PC-9 (cell line): ENCODE measurements at places on chromosomes 16 and 17. TPM values are rescaled to one million over a fixed set of nuclear protein-coding genes. Genes with fewer than 3 reads are reported as not detected.

The CENPV gene
- total RNA-seq = 12.6 and 18.1 TPM in 2 replicates

The HBM gene
- not detected in 2 replicates for total RNA-seq

The C17orf50 gene
- total RNA-seq = not detected in 2 replicates

The HOXB7 gene
- total RNA-seq = 28.2 and 34.0 TPM in 2 replicates

The NPIPB4 gene
- 343 and 399 TPM in 2 replicates for total RNA-seq

The PIK3R5 gene
- total RNA-seq = not detected in 2 replicates

The AOC2 gene
- 3.7 TPM in 2 replicates for total RNA-seq

The FBXW10 gene
- 5.3 and 6.1 TPM in 2 replicates for total RNA-seq

The C16orf86 gene
- 0.46 and 1.8 TPM in 2 replicates for total RNA-seq

The ITPRIPL2 gene
- 117 and 142 TPM in 2 replicates for total RNA-seq

The NHLRC4 gene
- not detected in 2 replicates for total RNA-seq

The TNS4 gene
- total RNA-seq = 17.4 and 23.5 TPM in 2 replicates

The POLR2A gene
- 149 and 166 TPM in 2 replicates for total RNA-seq
